ENCODE measurements at places on chromosomes 1 and 21. TPM values are rescaled to one million over a fixed set of nuclear protein-coding genes. Genes with fewer than 3 reads are reported as not detected.

- no peak for DNase-seq
Observed at GRCh38 chr1:185500001-185500626, 183.1 kb upstream of the IVNS1ABP start.

DNA sequence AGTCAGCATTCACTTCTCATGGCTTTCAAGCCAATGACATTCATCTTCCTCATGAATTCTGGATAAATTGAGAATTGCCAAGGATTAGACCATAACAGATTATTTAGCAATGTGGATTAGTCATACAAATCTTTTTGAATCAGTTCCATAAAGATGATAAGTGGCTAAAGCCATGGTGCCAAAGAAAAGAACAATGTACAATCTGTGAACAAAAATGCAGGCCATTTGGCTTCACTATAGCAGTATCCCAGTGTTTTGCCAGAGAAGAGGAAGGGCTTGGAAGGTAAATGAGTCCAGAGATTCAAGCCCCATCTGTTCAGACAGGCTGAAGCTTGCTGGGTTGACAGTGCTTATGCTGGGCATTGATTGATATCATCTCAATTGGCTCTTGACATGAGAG lies 376.4 kb upstream of the LRRC7 start:
- no peak for DNase-seq

GRCh38 chr1:166338105-166338504 lies 171.3 kb upstream of the FAM78B start:
- no peak for DNase-seq

DNA sequence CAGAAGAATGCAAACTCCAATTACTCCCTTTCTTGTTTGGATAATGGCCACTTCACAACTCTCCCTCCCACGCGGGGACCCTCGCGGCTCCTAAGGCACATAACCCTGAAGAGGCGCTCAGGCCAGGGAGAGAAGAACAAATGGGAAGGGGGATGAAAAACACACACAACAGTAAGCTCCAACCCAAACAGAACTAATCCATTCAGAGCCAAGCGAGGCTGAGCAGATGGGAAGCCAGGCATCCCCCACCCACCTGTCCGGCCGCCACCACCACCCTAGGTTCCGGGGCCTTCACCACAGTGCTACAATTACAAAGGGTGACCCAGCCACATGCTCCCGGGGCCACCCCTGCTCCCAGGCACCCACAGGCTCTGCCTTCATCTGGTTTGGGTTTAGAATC lies 101.5 kb downstream of the MRPL37 start:
- no peak for DNase-seq

The WNT2B gene
- polyA plus RNA-seq = 7.5 TPM
